Stimulated activated CD8-positive, alpha-beta memory T cell treated with anti-CD3 and anti-CD28 coated beads, Interleukin-4, amount 100 ng/mL, for 1 hour (primary cell): ENCODE measurements at places on chromosomes 16 and 17.

DNA sequence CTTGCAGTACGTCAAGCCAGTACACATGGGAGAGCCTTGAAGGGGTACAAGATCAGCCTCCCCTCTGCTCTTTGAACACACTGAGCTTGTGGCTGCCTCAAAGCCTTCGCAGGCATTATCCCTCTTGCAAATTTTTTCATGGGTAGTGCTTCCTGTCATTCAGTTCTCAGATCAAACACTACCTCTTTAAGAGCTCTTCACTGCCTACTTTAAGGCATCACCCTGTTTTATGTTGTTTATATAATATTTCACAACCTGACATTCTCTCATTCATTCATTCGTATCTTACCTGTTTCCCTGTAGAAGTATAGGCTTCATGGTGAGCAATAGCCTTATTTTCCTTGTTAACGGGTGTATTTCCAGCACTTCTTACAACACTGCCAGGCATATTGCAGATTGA lies 269.1 kb downstream of the CDH13 start:
- no peak for DNase-seq

- DNase-seq: no peak
Measured at GRCh38 chr16:29962344-29962994, 590 bp downstream of the TMEM219 start.

DNA sequence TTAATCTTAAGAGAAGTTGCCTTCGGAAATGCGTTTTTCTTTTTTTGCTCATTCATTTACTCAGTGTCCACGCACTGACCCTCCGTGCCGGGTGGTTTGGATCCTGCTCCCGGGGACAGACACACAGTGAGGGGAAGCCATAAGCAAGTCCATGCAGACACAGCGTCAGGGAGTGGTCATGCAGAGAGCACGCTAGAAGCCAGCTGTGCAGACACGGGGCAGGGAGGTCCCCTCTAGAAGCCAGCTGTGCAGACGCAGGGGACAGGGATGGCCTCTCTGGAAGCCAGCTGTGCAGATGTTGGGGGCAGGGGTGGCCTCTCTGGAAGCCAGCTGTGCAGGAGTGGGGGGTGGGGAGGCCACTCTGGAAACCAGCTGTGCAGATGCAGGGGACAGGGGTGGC lies 4.8 kb downstream of the GAA start:
- DNase-seq: no peak

- no peak for DNase-seq
Measured at GRCh38 chr16:73157861-73158260, 109.9 kb upstream of the ZFHX3 start.

DNA sequence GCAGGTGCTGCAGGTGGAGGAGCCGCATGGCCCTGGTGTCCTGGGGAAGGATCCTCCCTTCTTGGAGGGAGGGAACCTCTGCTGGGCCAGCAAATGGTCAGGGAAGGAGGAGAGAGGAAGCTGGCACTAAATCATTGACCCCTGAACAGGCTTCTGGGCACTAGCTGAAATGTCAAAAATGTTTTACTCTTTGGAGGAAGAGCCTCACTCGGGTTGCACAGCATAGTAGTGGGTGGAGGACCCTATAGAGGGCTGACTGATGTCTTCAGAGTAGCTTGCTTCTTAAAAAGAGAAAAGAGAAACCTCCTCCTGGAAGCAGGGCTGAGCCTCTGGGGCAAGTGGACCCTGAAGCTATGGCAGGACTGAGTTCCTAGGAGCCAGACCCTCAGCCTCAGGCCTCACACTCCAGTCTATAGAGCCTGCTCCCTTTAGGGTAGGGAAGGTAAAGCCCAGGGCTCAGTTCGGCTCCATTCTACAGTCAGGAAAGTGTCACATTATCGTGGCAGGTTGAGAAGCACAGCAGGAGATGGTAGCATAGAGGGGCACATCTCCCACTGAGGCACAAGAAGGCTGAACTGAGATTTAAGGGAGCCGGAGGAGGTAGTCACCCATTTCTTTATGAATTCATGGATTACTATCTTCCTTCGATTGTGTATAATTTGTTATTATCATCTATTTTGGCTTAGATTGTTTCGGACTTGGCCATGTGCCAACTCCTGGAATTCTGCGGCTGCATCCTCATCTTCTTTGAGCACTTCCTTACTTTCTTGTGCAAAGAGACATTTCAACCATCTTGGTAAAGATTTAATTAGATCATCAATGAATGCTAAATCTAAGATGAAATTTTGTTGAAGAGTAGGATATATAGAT lies 7.3 kb upstream of the CUEDC1 start:
- DNase-seq: no peak

- DNase-seq: no peak
Measured at GRCh38 chr17:70810609-70811008, 641.3 kb downstream of the KCNJ2 start.

GRCh38 chr16:78436846-78437245 lies 337.4 kb downstream of the WWOX start:
- no peak for DNase-seq

GRCh38 chr16:54628796-54629625 lies 301.7 kb upstream of the IRX5 start:
- no peak for DNase-seq

DNA sequence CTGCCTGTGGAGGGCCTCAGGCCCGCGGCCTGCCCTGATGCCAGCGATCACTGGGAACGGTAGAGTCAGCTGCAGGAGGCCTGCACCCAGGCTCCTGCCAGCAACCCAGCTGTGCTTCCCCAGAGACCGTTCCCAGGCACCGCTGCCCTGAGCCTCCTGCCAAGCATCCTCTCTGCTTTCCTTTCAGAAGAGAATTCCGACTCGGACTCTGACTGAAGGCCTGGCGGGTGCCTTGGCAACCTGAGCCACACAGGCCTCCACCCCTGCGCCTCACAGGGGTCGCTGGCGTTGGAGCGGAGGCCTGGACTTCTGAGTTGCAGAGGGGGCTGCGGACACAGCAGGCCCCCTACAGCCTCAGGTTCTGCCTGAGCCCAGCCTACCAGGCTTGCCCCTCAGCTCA lies 7.9 kb downstream of the CMTM3 start:
- DNase-seq: no peak

DNA sequence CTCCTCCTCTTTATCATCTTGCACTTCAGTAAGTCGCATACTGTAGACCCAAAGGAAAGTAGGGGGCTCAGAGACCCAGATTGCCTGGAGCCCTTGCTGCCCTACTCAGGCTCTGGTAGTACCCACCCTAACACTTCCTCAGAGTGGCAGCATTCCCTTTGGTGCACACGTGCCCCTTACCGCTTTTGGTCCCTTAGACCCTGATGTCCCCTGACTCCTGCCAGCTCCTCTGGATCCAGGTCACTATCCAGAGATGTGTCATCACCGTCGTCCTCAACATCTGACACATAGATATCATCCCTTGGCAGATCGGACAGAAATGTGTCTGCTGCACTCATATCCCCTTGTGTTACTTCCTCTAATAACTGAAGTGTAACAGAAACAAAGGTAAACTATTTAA lies 5.4 kb upstream of the PSMC5 start:
- no peak for DNase-seq

DNA sequence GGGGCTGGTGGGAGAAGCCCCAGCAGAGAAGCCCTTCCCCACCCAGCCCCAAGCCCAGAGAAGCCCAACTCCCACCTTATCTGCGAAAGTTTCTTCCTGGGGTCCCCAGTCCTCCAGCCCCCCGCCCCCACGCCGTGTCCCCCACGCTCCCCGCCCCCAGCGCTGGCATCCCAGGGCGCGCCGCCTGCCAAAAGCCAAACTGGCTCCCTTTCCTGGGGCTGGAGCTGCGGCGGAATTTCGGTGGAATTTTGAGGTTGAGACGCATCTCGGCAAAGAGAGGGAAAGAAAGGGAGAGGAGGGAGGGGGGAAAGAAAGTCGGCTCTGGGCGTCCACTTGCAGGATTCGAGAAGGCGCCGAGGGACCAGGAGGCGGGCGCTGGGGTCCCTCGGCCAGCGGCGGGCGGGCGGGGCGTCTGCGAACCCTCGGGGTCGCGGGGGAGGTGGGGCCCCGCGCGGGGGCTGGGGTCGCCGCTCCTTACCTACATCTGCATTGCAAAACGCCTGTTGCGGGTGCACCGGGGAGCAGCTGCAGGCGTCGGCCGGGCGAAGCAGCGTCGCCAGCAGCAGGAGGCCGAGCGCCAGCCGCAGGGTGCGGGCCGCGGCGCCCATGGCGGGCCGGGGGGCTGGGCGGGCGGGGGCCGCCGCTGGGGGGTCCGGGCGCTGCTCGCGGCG lies 571 bp downstream of the TIMP2 start:
- DNase-seq: no peak

GRCh38 chr17:16046966-16047365 lies 47.3 kb downstream of the TTC19 start:
- no peak for DNase-seq

DNA sequence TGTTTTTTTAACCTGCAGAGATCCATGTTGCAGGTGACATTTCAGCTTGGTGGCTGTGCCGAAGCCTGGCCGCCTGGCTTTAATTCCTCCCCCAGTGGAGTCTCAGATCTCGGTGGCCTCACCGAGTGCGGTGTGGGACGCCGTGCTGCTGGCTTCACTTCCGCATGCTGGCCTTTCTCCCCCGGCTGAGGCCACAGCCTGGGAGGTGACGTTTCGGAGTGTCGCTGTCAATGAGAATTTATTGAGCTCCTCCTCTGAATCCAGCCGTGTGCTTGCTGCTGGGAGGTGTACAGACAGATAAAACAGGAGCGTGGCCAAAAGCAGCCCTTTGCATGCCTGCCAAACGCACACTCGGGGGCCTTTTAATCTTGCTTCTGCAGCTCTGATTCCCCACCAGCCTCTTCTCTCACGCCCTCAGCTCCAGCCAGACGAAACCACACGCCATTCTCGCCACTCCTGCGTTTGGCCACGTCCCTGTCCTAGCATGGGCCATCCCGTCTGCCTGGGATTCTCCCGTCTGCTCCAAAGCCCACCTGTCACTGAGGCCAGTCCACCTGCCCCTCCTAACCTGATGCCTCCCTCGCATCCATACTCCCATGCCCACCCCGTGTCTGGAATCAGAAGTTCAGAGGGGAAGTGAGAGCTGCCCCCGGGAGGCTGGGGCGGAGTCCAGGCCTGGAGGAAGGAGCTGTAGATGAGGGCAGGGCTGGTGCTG lies 3.6 kb downstream of the GSE1 start:
- DNase-seq: no peak

GRCh38 chr17:17603895-17604225 lies 12.4 kb upstream of the PEMT start:
- no peak for DNase-seq

DNA sequence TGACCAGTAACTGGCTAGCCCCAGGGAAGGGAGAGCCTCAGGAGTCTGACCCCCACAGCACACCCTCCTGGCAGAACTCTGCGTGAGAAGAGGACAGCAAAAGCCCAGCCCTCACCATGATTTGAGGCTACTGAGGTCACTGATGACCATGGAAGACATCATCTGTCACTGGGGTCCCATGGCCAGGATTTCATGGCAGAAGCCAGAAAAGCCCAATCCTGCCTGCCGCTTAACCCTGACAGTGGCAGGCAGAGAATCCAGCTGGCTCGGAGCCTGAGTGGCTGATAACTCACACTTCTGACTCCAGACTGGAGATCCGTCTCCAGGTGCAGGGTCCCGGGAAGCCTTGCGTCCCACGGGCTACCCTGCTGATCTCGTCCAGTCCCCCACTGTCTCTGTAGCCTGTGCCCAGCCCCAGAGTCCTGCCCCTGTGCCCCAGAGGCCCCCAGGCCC lies 17.5 kb downstream of the GRIN2C start:
- DNase-seq: no peak

DNA sequence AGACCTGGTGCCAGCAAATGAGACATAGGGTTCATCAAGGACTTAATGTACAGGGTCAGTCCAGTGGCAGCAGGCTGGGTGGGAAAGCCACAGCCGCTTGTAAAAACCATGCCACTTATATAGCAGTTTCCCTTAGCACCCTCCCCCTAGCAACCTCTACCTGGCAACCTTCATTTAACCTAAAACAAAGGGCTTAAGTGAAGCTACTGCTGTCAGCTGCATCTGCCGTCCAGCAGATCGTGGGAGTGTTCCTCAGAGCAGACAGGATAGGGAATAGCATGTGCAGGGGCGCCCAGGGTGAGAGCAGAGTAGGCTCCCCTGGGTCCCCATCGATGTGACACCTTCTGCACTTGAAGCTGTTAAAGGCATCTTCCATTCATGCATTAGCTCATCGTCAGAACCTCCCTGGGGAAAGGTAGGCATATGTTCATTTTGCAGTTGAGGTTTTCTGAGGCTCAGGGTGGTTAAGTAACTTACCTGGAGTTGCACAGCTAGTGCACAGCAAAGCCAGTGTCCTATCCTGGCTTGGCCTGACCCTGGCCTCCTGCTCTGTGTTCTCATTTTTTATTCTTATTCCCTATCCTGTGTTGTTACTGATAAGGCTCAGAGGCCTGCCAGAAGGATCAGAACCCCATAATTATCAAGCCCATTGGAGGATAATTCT lies 112.5 kb downstream of the SOCS1 start:
- no peak for DNase-seq

DNA sequence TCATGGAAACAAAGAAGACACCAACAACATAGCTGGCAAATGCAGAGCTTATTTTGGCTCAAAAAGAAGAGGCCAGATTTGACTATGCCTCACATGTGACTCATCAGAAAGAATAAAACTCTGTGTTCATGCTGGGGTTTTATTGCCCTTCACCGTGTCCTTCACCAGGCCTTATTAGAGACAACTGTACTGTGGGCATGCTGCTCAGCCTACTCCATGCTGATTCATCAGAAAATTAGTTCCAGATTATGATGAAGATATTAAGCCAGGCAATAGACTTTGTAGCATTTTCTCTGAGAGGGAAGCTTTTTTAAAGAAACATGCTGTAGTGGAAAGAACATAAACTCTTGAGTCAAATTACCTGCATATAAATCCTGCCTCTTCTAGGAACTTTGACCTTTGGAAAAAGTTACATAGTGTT lies 89.8 kb downstream of the CYB561 start:
- DNase-seq: no peak

DNA sequence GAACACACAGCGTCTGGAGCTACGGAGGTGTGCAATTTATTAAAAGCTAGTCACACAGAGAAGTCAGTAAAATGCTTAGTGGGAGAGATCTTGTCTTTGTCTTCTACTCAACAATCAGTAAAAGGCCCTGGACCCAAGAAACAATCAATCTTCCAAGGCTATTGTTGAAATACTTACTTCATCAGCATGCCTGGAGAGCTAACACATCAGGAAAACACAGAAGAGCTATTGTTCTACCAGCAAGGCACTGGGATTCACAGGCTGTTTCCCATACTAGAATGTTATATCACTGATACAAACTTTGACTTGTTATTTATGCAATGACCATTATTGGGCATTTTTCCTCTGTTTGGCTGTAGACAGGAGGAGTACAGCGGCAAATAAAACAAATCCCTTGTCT lies 247.8 kb upstream of the ERCC4 start:
- no peak for DNase-seq

GRCh38 chr17:81608605-81609004 lies 28.3 kb downstream of the NPLOC4 start:
- no peak for DNase-seq

- DNase-seq: no peak
Measured at GRCh38 chr17:1941272-1942065, 83.7 kb downstream of the RTN4RL1 start.

- no peak for DNase-seq
Measured at GRCh38 chr17:67126983-67127382, 82.6 kb downstream of the CACNG1 start.

DNA sequence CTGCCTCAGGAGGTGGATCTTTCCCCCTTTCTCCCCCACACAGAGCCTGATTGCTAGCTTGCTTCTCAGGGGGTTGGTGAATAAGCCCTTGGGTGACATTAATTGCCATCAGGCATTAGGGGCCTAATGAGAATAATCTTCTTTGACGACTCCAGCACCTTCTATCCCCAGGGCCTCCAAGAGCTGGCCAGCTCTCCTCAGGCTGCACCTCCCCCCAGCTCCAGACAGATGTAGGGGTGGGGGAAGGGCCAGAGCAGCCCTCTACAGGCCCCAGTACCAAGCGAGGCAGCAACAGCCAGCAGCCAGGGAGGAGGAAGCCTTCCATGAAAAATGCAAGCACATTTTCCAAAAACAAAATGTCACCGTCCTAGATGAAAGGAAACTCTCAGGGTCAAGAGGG lies 1.4 kb upstream of the TMEM132E start:
- no peak for DNase-seq
